Upper lobe of right lung (tissue), 1 donor: ENCODE measurements at places on chromosomes 11 and 22.

DNA sequence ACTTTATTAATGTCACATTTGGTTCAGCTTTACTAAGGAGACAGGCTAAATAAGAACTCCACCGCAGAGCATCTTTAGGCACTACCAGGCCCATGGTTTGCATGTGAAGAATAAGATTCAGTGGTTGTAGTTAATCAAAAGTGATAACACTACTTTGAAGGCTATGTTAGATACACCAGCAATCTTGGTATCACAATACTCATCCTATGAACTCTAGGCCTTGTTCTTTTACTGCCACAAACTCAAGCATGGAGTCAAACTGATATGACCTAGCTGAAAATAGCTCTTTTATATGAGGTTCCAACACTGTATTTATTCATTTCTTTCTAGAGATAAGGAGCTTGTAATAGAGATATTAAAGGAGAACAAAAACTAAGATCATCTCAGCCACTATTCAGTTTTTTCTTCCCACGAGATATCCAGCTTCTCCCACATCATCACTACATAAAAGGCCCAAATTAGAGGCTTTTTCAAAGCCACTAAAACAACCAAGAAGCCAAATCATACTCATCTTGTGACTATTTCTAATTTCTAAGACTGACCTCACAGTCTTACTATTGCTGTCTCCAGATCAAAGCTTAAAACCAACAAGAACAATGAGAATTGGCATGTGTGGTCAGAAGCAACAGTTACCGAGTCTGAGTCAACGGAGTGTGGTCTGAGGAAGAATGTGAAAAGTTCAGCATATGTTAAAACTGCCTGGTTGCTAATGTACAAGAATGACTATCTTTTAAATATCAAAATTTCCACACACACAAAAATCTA lies 25.1 kb upstream of the GUCY1A2 start:
- DNase-seq = no peak

DNA sequence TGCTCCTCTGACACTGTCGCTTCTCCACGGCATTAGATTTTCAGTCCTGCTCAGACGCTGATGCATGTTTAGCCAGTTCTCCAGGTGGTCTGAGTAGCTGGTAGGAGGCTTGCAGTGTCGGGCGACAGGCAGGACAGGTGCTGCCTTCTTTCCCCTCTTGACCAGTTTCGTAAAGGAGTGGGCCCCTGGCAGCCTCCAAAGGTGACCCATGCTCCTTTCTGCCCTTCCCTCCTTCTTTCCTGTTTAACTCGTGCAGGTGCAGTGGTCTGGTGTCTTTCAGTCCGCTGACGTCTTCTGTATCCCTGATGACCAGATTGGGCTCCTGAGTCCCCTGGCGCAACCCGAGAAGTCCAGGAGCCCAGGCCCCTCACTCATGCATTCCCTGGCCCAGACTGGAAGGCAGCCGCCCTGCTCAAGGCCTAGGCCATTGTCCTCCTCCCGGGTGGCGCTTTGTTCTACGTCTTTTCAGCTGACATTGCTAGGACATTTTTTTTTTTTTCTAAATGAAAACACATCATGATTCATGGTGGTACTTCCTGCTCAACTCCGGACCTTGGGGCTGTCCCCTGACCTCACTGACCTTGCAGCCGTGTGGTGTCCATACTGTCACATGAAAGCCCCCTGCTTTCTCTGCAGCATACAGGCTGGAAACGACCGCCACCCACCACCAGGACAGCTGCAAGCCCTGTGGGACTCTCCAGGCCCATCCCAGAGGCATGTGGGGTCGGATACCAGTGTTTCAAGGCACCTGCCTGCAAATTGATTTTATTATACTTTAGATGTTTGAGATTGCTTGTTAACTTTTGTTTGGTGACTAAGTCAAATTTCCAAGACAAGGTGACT lies 25.5 kb upstream of the TXNRD2 start:
- DNase-seq = no peak

DNA sequence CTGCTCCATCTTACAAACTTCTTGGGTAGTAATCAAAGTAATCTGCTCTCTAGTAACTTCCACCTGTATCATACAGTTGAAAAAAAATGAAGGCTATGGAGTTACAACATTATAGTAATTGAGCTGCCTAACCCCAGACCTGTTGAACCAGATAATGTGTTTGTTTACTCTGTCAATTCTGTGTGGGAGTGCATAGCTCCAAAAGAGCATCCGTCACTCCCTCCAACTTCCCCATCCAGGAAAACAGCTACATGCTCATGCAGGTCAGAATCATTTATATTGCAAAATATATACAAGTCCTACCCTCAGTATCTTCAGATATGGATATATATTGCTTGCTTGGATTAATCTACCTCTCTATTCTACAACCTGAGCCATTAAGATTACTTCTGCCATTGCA lies 244.0 kb upstream of the ANO5 start:
- DNase-seq = no peak

GRCh38 chr11:13782390-13783075 lies 114.1 kb downstream of the FAR1 start:
- DNase-seq = no peak

DNA sequence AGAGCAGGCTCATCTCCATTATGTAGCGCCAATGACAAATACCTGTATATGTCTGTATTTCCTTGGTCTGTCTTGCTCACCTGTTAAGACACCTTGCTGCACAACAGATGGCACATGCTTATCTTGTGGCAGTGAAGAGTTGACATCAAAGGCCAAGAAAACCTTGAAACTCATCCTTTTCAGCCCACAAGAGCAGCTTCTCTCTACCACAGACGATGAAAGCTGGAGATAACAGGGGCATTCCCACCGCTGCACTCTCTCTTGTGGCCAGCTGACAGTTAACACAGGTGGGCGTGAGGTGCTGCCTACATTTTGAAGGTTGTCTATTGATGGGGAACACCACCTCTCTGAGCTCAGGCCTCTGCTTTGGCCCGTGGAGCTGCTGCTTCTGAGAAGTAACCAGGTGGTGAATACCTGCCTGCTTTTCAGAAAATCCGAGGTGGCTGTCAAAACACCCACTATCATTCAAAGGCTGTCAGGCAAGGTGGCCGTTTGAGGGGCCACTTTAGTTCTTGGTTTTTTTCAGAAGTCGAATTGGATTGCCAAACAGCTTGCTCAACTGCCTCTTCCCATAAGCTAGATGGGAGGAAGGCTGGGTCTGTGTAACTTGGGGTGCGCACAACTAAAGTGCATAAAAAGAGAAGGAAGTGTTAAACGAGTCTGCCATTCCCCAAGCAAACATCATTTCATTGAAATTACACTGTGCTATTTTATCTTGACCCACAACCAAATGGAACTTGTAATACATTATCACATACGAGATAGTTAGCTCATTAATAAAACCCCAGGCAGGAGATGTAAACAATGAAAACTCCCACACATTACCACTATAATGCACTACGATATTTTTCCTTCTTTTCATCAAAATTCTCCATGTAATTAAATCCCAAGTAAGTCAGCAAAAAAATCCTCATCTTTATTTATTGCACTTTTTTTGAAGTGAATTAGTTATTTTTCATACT lies 87.1 kb upstream of the RAG2 start:
- DNase-seq = no peak

GRCh38 chr11:977830-978720 lies 52.4 kb downstream of the AP2A2 start:
- DNase-seq = no peak

DNA sequence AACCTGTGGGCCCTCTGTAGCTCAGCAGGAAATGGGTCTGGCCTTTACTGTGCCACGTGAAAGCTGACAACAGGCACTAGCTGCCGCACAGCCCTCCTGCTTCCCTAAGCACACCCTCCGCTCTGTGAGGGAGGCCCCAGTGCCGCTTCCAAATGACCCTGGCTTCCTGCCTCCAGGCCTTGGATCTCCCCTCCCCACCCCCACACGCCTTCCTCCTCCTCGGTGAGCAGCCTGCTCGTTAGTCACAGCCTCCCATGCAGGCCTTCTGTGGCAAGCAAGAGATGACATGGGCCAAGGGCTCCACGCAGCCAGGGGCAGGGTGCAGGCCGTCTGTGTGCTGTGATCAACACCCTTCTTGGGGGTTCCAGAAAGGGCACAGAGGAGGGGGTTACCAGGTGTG lies 15.3 kb upstream of the RASL10A start:
- DNase-seq = no peak
